ENCODE measurements at places on chromosomes 16 and 17.

- no peak for DNase-seq
Measured at GRCh38 chr16:8127070-8127469, 463.2 kb downstream of the TMEM114 start.

- no peak for DNase-seq
Measured at GRCh38 chr16:73405851-73406250, 357.9 kb upstream of the ZFHX3 start.

GRCh38 chr17:8038954-8039610 lies at the start of gene ALOX15B:
Gene ALOX15B (plus strand): TSS chr17:8039059. CDS start chr17:8039156, 97 bp downstream.
- no peak for DNase-seq

DNA sequence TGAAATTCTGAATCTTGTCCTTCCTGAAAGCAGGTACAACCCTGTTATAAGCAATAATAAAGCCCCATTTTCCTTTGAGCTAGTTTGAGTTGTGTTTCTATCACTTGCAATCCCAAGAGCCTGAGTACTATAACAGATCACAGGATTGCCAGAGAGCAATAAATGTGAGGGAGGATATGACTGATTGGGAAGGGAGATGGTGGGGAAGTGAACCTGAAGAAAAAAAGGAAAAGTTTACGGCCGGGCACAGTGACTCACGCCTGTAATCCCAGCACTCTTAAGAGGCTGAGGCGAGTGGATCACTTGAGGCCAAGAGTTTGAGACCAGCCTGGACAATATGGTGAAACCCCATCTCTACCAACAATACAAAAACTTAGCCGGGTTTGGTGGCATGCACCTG lies 80.4 kb downstream of the COX10 start:
- no peak for DNase-seq

GRCh38 chr16:29811896-29812665 lies at the start of gene PRRT2:
Gene PRRT2 (plus strand): TSS chr16:29812193. CDS start chr16:29813055, 862 bp downstream.
- peak; percentile 51 for DNase-seq

GRCh38 chr16:27241658-27242057 lies 26.9 kb downstream of the NSMCE1 start:
- DNase-seq = no peak

Data from kidney tubule cell (primary cell).